Regular cardiac myocyte (primary cell): ENCODE measurements at places on chromosomes 1 and 21. TPM values are rescaled to one million over a fixed set of nuclear protein-coding genes. Genes with fewer than 3 reads are reported as not detected.

Gene TIE1
- 4.2 and 6.3 TPM in 2 replicates for total RNA-seq

Gene PLEKHG5
- 16.9 and 23.0 TPM in 2 replicates for total RNA-seq

Gene SYDE2
- 4.6 and 5.1 TPM in 2 replicates for total RNA-seq

Gene SPRR4
- not detected in 2 replicates for total RNA-seq

Gene NKAIN1
- total RNA-seq = under 0.01 TPM in 1 of 2 replicates, not detected in the other

Gene ARHGEF16
- total RNA-seq = 0.28 and 0.38 TPM in 2 replicates

Gene PPM1J
- total RNA-seq = 1.5 and 2.3 TPM in 2 replicates

Gene NBPF10
- 2.5 and 3.1 TPM in 2 replicates for total RNA-seq

Gene POMGNT1
- 48.5 and 80.7 TPM in 2 replicates for total RNA-seq

Gene S100A14
- 0.19 TPM in 1 of 2 replicates, not detected in the other for total RNA-seq

Gene GPR89B
- 18.8 and 20.9 TPM in 2 replicates for total RNA-seq

Gene SMIM1
- 1.4 TPM in 1 of 2 replicates, not detected in the other for total RNA-seq

Gene CD34
- total RNA-seq = 0.38 and 0.56 TPM in 2 replicates
